ENCODE measurements at places on chromosomes 3 and 15.

GRCh38 chr3:172135820-172136219 is 96.4 kb downstream of the FNDC3B start:
- peak; percentile 85 for DNase-seq

DNA sequence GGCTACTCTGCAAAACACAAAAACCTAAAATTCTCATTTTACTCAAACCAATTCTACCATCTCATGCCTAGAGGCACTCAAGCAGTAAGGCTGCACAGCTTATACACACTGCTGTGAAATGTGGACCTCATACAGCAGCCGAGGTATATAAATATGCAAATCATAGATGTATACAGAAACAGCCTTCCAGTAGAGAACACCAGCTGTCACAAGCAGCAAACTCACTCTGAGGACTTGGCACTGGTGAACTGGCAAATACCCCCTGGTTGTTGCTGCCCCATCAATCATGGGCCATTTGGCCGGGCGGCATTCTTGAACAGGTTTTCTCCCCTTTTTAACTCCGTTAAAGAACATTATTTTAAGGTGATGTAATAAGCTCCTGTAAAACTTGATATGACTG is 378.0 kb downstream of the LSAMP start:
- DNase-seq = no peak

DNA sequence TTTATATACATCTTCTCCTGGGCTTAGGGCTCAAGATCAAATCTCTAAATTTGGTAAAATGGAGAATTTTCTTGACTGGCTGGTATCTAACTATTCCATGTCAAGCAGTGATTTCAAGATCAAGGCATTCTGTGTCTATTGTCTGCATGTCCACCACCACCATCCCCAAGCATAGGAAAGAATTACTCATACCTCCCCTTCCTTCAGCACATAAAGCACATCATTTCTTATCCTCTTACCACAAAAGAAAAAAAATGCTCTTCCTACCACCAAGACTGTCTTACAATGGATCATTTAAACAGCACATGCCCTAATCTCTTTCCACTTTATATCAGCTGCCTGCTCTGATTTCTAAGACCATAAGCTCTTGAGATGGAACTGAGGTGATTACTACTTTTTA is 470.5 kb upstream of the THBS1 start:
- DNase-seq = peak; percentile 89

DNA sequence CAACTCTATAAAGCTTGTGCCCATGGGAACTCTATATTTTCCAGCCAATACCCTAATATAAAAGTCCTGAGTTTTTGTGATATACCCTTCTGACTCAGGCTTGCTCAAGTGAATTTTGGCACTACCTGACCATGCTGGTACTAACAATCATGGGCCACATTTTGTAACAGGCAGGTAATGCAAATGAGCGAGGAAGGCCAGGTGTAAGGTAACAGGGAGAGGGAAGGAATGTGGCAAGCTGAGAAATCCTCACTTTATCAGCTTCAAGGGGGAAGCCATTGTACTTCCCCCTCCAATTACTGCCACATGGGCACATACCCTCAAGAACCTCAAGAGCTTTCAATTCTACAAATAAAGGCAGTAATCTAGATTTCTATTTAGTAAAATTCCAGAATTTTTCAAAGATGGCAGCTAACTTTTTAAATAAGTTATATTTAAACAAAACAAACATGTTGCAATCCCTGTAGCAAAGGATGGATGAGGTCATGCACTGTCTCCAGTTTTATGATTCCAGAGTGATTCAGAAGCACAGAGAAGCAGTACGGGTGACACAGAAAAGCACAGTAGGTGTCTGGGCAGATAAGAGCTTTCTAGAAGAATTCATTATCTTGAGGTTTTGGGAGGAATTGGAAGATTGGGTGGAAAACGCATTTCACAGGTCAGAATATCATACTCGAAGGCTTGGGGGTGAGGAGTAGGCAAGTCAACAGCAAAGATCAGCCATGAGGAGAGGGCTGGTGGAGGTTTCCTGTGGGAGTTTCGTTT is 87.6 kb downstream of the FOXP1 start:
- peak; percentile 90 for DNase-seq

DNA sequence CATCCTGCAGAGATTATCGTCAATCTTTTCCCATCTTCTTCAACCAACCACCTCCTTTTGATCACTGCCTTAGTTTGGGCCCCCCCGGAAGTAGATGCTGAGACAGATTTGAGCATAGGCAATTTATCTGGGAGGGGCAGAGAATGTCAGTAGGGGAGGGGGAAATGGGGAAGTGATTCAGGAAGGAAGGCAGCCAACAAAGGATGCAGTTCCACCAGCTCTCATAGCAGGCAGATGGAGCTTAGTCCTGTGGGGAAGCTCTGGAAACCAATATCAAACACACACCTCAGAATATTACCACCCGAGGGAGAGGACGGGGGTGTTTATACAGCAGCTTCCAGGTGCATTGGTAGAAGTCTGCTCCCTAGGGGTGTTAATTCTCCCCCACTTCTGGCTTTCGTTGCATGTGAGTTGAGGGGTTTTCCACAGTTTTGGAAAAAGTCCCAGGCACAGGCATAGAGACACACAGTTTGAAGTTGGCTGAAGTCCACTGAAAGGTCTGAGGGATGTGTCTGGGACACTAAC is 91.5 kb upstream of the TNFAIP8L3 start:
- DNase-seq = no peak

- peak; percentile 83 for DNase-seq
Observed at GRCh38 chr15:68271854-68272471, 5.6 kb upstream of the FEM1B start.

GRCh38 chr3:183275937-183276336 is 22.9 kb downstream of the B3GNT5 start:
- DNase-seq = no peak

DNA sequence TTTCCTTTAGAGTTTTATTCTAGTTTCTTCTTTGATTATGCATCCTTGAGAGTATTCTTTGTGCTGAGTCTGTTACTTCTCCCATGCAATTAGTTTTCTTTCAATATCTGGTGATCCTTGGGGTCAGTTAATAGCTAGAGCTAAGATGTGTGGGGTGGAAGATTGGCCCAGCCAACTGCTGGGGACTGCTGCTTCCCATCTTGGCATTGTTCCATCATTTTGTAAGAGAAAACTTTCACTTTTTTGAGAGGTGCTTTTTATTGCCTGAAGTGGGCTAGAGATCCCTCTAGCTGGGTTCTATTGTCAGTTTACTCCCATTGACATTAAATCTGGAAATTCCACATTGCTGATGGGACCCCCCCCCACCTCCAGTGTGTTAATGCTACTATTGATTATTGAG is 15.4 kb downstream of the BCL2L10 start:
- no peak for DNase-seq

DNA sequence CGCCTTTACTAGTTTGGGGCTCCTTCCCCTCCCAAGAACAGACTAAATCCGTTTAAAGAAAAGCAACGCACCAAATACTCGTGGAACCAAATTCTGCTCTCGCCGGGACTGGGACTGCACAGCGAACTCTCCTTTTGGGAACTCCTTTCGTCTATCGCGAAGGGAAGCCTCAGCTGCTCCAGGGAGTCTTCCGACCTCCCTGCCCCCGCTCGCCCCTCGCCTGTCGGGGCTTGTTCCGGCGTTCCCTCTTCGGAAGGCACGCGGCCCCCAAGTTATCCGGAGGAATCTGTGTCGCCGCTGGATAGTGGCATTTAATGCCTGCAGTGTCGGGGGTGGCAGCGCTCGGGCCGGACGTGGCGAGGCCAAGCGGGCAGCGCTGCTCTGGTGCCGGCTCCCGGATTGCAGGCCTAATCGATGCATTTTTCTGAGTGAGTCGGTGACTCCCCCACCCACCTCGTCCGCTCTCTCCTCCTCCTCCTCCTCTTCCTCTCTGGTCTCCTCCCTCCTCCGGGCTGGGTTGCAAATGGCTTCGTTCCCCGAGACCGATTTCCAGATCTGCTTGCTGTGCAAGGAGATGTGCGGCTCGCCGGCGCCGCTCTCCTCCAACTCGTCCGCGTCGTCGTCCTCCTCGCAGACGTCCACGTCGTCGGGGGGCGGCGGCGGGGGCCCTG is at the start of gene TRIM71:
Gene TRIM71, plus strand, starts transcription at position 440 of the 671 bp plus-strand sequence. Its CDS starts 84 bp downstream, at position 524.
- no peak for DNase-seq

All from fibroblast of skin of right quadriceps (primary cell).